ENCODE measurements at places on chromosomes 1 and 21.
A peak's percentile ranks its signal among the peaks of the same experiment; 100 is the strongest.

DNA sequence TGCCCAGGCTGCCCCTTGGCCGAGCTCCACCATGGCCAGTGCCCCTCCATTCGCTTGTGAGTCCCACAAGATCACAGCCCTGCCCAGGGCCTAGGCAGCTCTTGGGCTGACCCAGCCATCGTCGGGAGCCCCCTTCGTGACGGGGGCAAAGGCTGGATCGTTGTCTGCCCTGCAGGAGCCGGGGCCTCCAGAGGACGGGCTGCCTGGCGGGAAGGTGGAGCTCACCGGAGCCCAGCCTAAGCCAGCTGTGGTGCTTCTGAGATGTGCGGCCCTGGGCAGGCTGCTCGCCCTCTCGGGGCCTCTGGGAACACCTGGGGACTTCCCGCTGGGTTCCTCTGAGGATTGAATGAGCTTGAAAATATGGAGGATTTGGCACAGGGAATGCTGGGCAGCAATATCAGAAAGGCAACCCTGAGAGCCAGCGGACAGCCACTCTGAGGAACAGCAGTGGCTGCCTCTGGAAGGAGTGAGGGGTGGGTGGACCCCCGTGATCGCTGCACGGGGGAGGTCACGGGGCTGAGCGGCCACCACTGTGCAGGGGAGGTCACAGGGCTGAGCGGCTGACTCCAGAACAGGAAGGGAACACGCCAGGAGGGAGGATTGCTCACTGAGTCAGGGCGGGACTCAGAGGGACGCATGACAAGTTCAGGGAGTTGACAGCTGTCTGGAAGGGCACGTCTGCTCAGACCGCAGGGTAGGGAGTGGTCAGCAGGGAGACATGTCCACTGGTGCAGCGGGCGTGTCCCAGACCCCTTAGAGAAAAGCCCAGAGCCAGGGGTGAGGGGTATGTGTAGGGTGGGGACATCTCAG lies 19.3 kb downstream of the TP73 start:
- no peak for DNase-seq

DNA sequence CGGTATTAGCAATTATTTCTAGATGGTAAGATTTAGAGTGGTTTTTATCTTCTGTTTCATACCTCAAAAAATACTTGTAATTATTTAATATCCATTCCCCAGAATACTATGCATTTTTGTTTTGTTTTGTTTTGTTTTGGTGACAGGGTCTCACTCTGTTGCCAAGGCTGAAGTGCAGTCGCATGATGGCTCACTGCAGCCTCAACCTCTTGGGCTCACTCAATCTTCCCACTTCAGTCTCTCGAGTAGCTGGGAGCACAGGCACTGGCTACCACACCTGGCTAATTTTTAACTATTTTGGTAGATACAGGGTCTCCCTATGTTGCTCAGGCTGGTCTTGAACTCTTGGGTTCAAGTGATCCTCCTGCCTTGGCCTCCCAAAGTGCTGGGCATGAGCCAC lies 252.7 kb downstream of the AKT3 start:
- DNase-seq = no peak

GRCh38 chr1:35574655-35575415 lies 1.7 kb downstream of the TFAP2E start:
- DNase-seq = no peak

- DNase-seq = no peak
Observed at GRCh38 chr1:226568077-226568831, 19.7 kb downstream of the STUM start.

DNA sequence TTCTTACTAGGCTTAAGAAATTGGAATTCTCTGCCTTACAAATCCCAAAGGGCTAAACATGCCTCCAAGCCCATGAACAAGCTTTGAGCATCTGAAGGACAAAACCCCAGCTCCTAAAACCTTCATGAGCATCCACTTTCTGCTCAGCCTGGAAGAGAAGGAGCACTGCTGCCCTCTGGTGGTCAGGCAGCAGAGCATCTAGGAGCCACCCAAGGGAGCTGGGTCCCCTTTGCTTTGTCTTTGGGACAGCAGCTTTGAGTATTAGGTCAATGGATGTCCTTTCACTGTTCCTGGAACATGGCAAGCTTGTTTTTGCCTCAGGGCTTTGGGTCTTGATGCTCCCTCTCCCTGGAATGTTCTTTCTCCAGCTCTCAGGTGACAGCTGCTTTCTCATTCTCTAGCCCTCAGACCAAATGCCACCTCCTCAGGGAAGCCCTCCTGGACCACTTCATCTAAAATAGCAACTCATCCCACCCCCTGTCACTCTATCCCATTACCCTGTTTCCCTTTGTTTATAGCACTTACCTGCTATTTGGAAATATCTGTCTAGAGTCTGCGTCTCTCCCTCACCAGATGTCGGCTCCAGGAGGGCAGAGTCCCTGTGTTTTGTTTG lies 25.7 kb downstream of the RAB7B start:
- DNase-seq = peak; percentile 70

DNA sequence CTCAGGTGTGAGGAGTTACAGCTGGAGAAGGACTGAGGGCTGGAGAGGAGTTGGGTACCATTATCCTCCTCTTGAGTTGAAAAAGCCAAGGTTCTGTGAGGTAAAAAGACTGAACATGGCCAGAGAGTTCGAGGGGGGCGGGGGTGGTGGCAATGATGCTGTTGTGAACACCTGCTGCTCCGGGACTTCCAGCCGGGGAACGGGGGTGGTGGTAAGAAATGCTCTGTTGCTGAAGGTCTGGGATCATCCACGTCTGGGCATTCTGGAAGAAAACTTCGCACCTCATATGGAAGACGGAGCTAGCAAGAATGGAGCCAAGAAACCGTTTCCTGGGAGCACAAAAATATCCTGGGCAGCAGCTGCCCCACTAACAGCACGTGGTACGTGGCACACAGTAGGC lies 20.1 kb upstream of the ALPL start:
- no peak for DNase-seq

DNA sequence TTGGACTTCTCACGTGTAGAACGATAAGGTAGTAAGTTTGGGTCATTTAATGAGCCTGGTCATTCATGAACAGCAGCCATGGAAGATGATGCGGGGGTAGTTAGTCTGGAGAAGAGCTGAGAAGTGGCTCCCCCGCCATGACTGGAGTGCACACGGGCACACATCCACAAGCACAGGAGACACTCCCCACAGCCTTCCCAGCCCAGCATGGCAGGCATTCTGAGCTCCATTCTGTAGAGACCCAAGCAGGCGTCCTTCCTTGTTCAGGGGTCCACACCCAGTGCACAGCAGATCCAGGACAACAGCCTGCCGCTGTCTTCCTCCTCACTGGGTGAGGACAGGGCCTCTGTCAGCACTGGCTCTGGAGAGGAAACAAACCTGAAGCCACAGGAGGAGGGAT lies 57.0 kb downstream of the SCCPDH start:
- no peak for DNase-seq

GRCh38 chr1:167158111-167158812 lies 62.4 kb upstream of the POU2F1 start:
- no peak for DNase-seq

- no peak for DNase-seq
Observed at GRCh38 chr1:216621536-216621935, 101.7 kb downstream of the ESRRG start.

DNA sequence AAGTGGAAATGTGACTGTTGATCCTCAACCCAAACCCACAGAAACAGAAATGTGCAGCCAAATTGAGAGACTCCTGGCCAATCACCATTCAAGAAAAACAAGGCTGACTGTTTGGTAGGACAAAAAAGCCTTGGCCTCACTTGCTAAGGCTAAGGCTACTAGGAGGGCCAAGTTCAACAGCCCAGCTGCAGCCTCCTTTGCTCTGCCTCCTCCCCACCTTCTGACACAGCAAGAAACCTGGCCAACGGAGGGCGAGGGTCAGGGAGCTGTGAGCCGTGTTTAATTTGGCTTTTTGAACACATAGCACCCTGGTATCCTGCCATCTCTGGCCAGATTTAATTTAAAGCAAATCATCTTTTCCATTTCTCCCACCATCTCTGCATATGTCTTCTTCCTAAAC lies 165.8 kb upstream of the RAB4A start:
- no peak for DNase-seq

DNA sequence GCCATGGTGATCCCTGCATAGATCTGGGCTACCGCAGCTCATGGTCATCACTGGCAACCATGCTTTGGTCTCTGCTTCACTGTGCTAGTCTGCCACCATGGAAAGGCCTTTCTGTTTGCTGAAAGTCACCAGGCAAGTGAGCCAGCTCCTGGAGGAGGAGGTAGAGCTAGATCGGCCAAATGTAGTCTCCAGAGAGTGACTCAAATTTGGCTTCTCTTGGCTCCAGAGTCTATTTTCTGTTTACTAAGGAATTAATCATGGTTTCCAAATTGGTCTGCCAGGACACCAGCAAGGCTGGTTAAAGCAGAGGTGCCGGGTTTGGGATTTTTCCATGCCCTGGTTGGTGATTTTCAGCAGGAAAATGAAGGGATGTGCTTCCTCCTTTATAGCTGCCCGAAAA lies 52.7 kb upstream of the IVNS1ABP start:
- no peak for DNase-seq

DNA sequence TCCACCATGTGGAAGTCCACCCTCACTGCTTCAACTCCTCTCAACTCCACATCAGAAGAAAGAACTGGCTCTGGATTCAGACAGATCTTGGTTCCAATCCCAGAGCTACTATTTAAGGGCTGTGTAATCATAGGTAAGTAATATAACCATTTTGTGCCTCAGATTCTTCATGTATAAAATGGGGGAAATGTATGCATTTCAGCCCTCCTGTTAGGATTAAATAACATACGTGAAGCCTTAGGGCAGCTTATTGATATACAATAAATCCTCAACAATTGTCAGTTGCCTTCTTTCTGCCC lies 23.3 kb downstream of the OTUD7B start:
- DNase-seq = no peak

GRCh38 chr1:38055965-38056364 lies 9.4 kb upstream of the POU3F1 start:
- no peak for DNase-seq

- DNase-seq = no peak
Observed at GRCh38 chr1:7505771-7506453, 265.2 kb upstream of the VAMP3 start.

DNA sequence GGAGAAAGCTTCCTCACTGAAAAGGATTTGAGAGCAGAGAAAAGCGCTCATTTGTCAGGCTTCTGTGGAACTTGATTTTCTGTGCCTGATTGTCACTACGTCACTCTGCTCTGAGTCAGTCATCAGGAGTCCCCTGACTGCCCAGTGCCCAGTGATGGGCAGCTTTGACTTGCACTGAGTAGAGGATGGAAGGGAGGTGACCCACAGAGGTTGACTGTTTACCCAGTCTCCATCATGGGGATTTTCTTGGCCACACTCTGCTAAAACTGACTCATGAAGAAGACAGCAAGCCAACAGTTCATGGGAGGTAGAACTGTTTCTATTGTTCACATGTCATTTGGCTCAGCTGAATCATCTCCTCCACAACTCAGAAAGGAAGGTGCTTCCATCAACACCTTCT lies 82.1 kb upstream of the DUSP10 start:
- no peak for DNase-seq

- DNase-seq = no peak
Observed at GRCh38 chr1:247453245-247453644, 4.7 kb downstream of the OR2B11 start.

DNA sequence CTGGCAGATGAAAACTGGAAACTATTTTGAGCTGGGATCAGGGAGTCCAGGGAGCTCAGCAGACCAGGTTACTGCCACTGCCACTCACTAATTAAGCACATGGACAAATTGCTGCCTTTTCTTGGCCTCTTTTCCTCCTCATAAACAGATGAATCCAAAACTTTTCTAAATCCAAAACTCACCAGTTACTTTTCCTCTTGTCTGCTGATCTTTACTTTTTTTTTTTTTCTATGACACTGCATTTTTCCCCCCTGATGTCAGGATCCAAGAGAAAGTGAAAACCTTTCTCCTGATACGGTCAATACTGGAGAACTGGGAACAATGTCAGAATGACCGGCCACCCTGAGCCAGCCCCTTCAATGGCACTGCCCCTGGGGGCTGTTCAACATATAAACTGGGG lies 405.8 kb downstream of the DUSP10 start:
- no peak for DNase-seq

DNA sequence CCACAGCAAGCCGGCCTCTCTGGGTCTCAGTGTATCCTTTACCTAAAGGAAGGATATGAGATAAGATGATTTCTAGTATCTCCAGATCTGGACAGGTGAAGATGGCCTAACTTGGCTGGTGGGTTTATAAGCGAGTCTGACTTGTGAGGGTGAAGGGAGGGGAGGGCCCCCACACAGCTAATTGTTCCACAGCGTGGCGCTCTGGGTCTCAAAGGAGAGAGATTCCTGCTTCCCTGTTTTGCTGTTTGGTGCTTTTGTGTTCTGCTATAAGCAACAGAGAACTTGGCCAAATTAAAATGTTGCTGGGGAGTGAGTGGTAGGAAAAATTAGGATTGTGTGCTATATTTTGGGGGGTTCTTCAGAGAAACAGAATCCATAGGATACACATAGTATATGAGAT lies 28.9 kb upstream of the NLRP3 start:
- no peak for DNase-seq

DNA sequence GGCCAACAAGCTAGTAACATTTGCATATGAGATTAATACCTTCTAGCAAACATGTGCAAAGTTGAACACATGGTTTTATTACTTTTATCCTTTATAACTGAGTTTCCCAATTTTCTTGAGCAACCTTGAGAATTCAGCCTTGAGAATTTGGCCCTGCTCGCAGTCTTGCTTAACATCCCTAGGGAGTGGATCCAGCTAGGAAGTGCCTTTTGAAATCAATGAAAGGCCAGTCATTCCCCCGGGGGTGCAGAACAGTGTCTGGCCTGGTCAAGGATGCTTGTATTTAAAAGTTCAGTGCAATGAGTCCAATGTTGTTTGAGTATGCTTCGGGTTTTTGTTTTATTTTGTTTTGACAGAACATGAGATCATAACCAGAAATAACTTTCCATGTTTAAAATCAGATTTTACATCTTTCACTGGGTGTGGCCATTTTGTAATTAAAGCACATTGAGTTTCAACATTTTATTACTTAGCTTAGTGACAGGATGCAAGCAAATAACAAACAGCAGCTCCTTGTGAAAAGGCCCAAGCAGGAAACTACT lies 16.7 kb downstream of the PALMD start:
- DNase-seq = no peak

DNA sequence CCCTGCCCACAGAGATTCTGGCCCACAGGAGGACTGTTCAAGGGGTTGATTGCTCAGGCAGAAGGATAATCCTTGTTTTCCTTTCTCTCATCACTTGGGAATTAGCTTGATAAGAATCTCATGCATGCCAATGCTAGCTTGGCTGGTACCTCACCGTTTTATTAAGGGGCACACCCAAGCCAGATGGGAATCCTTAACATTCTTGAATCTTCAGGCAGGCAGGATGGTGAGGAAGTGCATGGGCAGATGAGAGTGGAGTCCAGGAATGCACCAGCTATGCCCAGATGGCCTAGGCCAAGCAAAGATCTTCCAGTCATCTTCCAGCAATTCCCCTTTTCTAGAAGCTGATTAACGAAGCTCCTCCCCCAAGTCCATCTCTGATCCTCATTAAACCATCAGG lies 4.1 kb upstream of the LCE7A start:
- DNase-seq = no peak

DNA sequence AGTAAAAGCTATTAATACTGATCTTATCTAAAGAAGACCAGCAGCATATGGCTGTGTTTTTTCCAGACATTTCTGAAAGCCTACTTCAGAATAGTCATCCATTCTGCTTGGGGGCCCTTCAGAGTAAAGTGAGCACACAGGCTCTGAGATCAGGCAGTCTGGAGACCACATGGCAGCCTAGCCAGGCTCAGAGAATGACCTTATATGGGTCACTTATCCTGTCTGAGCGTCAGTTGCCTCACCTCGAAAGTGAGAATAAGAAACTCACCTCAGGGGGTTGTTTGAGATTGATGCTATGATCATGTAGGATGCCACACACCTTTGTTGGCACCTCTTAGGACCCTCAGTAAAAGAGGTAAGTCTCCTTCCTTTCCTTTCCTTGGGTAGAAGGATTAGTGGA lies 270.4 kb downstream of the GRIK1 start:
- DNase-seq = no peak
